Stimulated activated CD4-positive, alpha-beta T cell treated with anti-CD3 and anti-CD28 coated beads, Interleukin-1b, Interleukin-23, amount 100 ng/mL, for 24 hours (primary cell): ENCODE measurements at places on chromosomes 6 and 20.

- DNase-seq, result no peak
These were observed 251.4 kb downstream of the PRL start for GRCh38 chr6:22045261-22045912.

GRCh38 chr6:111920578-111920977 is 47.3 kb upstream of the FYN start:
- DNase-seq, result no peak

DNA sequence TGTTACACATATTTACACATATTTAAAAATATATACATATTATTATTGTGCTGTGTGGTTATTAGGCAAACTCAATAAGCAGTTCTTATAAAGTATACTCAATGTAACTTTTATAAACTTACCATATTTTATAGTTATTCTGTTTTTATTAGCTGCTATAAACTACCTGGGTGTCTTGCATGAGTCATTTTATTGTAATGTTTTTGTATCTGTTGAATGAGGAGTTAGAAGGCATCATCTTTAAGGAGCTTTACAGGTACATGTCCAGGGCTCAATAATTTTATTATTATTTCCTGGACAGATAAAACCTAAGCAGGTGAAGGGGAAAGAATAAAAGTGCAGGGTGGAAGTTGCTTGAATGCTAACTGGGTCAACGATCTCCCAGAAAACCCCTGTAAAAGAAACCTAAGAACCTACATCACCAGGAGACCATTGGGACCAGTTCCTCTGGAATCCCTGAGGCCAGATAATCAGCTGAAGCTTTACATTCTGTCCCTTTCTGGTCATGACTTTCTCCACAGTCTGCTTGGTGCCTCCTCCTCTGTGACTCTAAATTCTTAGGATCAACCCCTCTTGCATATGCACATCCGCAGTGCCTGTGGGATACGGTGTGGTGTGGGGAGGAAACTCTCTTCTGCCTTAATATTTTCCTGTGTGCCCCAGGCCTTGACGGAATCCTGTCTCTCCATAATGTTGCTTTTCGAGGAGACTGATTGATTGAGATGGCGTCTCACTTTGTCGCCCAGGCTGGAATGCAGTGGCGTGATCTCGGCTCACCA is 38.0 kb downstream of the TRIM38 start:
- no peak for DNase-seq

DNA sequence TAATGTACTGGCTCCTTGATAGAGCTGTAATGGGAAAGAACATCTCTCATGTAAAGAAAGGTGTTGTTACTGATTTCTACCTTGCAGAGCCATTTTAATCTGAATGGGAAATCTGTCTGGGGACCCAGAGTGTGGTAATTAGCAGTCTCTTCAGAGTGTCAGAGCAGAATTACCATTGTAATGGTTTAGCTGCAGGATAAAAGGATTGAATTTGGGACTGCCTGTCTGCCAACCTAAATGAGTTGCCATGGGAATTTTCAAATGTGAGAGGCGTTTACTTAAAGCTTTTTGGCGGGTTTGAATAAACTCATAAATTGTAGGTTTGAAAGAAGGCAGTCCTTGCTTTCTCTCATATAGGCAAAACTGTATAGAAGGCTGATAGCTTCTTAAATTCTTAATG is 128.8 kb downstream of the QKI start:
- no peak for DNase-seq

DNA sequence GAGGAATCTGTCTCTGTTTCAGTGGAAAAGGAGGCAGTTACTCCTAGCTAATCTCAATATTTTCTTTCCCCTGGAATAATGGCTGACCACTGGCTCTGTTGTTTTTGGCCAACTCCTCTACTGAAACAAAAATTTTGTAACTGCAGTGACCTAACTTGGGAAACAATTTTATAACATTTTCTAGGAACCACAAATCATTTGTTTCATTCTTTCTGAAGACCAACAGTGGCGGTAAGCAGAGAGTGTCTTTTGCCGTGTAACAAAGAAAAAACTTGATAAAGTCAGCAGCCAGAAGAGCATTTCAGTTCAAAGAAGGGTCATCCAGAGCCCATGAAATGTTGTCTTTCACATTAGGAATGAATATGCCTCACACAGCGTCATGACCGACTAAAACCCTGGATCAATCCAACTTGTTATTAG is 11.8 kb upstream of the BFSP1 start:
- DNase-seq, result no peak
